ENCODE measurements at places on chromosomes 13 and 19. TPM values are rescaled to one million over a fixed set of nuclear protein-coding genes. Genes with fewer than 3 reads are reported as not detected.

The PRR20A gene
- total RNA-seq = not detected

The TMPRSS9 gene
- not detected for total RNA-seq

The PRRG2 gene
- 1.8 TPM for total RNA-seq

The TEX101 gene
- total RNA-seq = not detected

The GNA15 gene
- 0.80 TPM for total RNA-seq

DNA sequence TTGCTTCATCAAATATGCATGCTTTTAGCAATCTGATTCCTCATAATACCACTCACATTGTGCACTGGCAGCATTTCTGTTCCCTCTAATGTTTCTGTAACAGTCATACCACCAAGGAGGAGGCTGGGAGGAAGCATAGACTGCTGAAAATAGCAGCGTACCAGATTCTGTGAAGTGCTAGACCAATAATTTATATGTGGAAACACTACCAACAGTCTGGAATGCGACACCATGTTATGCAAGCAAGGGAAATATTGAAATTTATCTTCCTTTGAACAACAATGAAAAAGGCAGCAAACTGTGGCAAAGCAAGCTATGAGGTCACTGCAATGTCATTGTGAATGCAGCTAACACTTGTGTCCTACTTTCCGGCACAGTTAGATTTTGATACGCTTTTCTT, 1388.0 kb downstream of the EFNB2 start:
- DNase-seq = no peak

GRCh38 chr19:46133101-46133627, 8.7 kb upstream of the IGFL3 start:
- DNase-seq = no peak

DNA sequence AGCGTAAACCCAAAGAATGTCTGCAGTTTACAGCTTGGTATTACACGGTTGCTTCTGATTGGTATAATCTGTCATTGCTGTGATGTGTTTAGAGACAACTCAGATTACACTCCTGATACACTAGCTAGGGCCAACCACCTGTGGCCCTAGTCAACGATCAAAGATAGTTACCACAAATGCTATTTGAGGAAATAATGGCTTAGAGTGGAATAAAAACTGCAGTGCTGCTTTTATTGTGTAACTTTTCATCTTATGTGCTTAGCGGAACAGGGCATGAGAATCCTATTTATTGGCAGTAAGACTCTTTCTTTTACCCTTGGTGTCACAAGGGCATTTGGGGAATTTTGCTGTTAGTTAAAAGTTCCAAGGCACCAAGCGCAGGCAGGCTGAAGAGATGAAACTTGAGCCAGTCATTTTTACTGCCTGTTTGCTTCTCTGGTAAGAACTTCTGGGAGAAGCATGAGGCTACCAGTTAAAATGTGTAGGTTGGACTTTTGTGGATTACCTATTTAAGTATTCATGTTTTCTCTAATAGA, 363.3 kb downstream of the KCNRG start:
- no peak for DNase-seq

DNA sequence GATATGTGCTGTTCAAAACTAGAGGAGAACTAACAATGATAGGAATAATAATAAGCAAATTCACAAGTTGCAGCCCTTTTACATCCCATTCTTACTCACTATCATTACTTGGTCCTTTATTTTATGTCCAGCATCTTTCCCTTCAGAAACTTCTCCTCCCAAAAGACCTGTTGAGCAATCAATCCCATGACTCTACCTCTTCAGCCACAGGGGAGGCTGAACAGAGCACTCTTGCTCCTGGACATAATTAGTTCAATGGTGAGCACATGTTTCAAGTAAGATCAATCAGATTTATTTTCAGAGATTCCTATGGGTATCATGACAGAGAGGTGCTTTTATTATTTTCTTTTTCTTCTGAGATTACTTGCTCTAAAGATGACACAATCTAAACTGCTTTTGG, 260.0 kb downstream of the COG6 start:
- DNase-seq = no peak

GRCh38 chr13:40193286-40194223, 472.9 kb downstream of the FOXO1 start:
- DNase-seq = no peak

DNA sequence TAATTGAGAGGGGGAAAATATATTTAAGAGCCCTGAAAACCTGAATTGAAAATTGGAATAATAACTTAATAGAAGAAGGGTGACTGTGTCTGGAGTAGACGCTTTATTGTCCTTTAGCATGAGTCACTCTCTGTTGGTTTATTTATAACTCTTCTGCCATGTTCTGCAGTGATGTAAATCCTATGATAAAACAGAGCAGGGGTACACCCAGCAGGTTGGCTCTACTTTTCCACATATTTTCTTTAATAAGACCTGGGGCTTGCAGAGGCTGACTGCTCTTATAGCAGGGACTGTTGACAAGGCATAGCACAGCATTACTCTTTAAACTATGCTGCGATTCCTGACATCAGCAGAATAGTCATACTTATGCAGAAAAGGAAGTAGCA, 389.9 kb upstream of the PCDH9 start:
- no peak for DNase-seq

- DNase-seq = no peak
Observed at GRCh38 chr13:76890021-76890420, 3.8 kb upstream of the KCTD12 start.

DNA sequence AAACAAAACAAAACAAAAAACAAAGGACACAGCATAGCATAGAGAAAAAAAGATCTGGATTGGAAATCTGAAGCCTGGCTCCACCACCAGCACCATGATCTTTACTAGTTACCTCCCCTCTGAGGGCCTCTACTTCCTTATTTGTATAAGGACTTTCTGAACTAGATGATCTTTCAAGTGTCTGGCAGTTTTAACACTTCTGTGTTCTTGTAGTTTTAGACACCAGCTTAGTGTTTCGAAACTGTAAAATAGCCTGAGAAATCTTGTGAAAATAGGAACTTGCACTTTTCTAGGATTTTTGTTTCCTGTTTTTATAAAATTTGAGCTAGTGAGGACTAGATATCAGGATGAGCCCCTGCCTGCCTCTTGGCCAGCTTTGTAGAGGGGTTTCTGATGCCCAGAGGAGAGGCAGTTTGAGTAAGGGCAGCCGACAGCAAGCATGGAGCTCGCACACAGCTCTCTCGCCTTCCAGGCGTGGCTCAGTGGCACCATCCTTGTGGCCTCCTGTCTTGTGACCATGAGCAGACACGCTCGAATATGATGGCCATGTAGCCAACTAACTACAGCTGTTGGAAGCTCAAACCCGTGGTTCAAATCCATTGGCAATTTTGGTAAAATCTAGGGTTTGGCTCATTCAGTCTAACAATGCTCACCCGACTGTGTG, 319.0 kb downstream of the KCNRG start:
- no peak for DNase-seq

DNA sequence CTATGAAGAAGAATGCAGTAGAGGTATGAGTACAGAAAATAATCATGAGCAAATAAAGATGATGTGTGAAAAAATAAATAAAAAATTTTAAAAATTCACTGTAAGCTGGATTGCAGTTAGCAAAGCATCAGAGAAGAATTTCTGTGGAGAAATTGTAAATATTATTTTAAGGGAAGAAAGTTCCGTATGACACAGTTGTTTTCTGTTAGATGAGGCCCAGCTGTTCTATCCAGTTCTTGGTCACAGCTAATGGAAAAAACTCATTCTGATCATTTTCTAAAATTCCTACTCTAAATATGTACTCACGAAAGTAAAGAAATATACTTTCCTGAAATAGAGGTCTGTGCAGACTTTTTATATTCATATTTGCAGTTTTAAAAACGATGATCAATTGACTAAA, 578.8 kb downstream of the DCT start:
- DNase-seq = no peak

DNA sequence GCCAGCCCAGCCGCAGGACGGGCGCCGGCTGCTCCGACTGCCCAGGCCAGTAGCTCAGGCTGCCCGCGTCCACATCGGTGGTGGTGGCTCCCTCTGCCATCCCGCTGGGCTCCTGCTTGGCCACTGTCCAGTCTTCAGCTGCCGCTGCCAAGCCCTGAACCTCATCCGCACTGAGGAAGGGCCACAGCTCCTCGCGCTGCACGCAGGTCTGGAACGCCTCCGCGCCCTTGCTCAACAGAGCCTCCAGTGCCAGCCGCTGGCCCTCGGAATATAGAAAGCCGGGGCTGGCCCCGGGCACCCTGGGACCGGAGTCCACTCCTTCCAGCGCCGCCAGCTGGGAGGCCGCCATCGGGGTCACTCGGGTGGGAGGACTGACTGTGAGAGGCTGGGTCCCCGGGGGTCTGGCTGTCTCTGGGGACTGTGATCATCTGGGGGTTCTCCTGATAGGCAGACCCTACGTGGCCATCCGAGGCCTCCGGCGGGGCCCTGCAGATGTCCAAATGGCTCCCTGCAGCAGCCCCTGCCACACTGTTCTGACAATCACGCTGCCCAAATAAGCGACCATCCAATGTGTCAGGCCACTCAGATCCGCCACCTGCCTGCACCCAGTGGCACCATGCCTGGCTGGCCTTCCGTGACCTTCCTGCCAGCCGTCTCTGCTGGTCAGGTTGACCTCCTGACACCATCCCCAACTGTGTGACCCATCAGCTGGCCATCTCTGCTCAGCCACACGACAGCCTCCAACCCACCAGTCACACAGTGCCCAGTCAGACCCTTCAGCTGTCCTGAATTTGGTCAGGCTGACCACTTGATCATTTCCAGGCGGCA, 1.6 kb downstream of the FAM83E start:
- no peak for DNase-seq

DNA sequence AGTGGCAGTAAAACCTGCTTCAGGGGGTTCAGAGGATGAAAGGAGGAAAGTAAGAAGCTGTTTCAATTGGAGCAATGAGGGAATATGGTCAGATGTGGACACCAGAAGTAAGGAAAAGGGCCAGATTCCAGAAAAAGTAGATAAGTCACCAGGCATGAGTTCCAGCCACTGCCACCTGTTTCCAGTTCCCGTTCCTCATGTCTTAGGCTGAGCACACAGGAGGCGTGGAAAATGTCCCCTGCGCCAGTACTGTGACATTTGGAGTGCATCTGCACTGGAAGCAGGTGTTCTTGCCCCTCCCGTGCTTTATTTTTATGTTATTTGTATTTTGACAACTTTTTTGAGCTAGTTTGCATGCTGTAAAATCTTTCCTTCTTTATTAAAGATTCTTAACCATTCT, 25.3 kb downstream of the LMO7 start:
- no peak for DNase-seq

GRCh38 chr19:39737351-39737750, 478 bp downstream of the CLC start:
- DNase-seq = no peak

- DNase-seq = no peak
Observed at GRCh38 chr13:33639158-33639557, 178.8 kb upstream of the RFC3 start.

DNA sequence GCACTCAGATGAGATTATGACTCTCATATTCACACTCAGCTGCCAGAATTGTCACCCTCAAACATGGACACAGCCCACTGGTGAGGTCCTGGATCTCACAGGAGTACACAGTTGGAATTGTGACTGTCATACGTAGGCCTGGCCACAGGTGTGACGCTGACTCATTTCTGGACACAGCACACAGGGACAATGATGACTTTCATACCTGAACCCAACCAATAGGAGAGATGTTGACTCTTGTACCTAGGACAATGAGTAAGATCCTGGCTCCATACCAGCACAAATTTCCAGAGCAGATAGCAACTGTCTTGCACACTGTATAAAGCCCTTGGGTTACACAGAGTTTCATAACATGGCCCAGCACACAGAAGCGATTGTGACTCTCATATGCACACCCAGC, 46.4 kb downstream of the ZNF85 start:
- DNase-seq = no peak

- DNase-seq = no peak
Observed at GRCh38 chr13:50685491-50685890, 158.0 kb downstream of the DLEU7 start.

Data from activated B cell treated with CpG ODN at 0.5 μM for 24 hours (primary cell).